ENCODE measurements at places on chromosomes 6 and 20.

- no peak for DNase-seq
Measured at GRCh38 chr6:131419702-131420101, 153.3 kb upstream of the ARG1 start.

- DNase-seq: no peak
Measured at GRCh38 chr20:31527266-31527665, 13.0 kb downstream of the HM13 start.

DNA sequence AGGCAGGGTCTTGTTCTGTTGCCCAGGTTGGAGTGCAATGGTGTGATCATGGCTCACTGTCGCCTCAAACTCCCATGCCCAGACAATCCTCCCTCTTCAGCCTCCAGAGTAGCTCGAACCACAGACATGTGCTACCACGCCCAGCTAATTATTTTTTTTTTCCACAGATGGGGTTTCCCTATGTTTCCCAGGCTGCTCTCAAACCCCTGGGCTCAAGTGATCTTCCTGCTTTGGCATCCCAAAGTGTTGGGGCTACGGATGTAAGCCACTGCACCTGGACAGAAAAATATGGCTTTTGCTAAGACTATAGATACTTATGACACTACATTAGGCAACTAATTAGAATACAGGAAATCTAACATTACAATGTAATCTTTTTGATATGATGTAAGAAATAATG, 17.9 kb downstream of the RNF24 start:
- no peak for DNase-seq

DNA sequence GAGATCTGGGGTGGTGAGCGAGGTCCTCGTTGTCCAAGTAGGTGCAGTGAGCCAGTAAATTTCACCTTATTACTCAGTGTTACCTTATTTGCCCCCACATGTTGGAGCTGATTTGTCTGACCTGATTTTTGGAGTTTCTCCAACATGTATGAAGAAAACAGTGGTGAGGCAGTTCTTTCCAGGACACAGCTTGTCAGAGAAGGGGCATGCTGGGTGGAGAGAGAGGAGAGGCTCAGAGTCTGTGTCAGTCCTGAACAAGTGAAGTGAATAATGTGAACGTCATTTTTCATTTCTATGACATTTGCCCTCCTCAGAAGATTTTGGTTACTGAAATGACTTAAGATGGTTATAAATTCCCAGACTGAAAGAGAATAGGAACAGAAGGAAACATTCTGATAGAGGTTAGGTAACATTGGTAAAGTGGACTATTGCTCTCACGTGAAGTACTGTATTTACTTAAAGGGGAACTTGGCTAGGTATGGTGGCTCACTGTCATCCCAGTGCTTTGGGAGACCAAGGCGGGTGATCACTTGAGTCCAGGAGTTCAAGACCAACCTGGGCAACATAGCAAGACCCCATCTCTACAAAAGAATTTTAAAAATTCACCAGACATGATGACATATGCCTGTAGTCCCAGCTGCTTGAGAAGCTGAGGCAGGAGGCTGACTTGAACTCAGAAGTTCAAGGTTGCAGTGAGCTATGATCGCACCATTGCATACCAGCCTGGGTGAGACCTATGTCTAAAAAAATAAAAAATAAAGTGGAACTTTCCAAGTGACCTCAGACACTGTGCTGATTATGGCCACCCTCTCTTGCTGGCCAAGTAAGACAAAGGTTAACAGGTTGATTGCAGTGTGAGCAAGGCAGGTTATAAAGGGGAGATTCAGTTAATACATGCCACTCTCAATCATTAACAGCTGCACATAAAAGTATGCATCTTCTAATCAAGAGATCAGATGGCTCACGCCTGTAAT, 184.3 kb downstream of the EDN1 start:
- no peak for DNase-seq

DNA sequence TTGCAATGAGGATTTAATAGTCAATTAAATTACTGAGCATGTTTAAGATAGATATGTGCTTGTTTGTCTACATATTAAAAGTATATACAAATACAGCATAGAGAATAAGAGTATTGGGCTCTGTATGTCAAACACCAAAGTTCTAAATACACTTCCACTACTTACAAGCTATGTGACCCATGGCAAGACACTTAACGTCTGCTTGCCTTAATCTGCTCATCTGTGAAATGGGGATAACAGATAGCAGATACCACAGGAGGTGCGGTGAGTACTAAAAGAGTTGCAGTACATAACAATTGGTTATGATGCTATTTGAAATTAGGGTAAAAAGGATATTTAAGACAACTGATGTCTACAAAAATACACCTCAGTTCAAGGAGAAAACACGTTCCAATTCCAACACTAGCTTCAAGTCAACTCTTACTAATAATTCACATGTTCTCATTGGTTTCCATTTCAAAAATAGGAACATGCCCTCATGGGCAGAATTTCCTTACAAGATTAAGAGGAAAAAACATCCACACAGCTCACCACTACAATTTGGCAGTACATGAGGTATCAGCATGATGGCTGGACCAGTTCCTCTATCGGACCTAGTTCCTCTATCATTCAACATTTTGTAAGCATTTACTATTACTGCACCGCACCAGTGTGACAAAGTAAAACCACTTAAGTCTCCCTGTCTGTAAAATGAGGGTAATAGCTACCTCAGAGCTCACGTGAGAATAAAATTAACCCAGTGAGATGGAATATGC, 101.1 kb downstream of the SMLR1 start:
- DNase-seq: no peak

DNA sequence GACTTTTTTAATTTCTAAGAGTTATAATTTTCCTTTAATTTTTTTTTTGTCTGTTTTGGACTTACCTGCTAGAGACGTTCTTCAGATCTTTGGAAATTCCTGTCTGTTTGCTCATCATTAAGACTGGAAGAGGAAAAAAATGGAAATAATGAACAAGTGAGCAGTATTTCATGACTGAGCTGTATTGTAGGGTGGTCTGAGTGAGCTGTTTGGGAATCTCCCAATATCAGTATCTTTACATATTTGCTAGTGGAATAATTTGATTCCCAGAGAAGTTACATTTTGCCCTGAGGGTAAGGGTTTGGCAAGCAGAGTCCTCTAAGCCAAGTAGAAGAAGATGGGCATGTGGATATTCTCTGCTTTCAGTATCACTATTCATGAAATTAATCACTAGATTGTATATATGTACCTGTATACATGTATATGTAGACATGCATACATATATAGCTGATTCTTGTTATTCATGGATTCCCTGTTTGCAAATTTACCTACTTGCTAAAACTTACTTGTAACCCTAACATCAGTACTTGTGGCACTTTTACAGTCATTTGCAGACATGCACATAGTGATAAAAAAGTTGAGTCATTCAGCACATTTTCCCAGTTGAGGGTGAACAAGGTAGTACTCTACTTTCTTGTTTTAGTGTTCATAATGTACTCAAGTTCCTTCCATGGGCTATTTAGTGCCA, 13.5 kb downstream of the ZC2HC1B start:
- DNase-seq: no peak

- no peak for DNase-seq
Measured at GRCh38 chr6:149277621-149278020, 39.9 kb upstream of the TAB2 start.

DNA sequence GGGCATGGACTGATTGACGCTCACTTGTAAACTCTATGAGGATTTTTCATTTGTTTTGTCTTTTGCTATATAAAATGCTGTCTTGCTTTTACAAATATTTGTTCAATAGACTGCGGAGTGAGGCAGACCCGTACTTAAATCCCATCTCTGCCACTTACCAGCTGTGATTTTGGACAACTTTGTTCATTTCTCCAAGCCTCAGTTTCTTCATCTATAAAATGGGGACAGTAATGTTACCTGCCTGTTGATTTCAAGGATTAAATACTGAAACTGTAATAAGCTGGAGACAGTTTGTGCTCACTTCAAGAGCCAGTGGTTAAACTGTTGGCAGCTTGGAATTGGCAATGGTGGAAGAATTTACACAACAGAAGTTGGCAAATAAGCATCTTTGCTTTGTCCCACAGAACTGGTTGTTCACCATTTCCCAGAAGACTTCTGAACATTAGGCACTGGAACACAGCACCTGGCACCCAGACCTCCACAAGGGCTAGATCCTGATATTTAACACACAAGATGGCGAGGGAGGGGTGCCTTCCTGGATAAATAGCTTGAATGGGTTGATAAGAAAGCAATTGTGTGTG, 479.2 kb downstream of the QKI start:
- DNase-seq: no peak

DNA sequence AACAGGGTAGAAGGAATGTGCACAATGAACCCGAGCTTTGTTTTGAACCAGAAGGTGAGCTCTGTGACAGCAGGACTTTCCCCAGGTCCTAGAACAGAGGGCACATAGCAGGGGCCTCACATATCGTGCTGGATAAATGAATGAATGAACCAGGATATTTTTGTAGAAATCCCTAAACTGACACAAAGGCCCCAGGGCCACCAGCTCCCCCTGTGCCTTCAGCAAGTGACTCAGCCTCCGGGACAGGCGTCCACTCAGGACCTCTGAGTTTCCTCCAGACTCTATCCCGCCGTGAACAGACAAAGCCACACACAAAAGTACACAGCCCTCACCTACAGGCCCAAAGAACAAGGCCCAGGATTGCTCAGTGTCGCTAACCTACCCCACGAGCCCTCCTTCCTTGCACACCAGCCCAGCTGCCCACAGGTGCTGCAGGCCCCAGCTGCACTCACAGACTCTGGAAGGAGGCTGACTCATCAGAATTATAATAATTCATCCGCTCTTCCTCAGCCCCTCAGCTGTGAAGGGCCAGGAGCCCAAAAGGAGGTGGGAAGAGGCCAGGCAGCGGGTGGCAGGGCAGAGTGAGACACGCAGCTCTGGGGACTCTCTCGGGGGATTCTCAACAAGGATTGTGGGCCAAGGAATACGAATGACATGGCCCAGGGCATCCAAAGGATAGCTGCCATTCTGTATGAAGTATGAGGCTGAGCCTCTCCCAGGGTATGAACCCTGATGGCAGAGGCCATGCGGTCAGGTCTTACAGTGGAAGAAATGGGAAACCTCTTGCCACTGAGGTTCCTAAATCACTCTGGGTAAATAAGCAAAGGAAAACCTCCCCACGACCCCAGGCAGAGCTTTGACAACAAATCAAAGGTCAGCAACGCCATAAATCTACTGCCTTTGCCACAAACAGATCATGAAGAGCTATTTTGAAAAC, 40.9 kb downstream of the SUMO4 start:
- no peak for DNase-seq

DNA sequence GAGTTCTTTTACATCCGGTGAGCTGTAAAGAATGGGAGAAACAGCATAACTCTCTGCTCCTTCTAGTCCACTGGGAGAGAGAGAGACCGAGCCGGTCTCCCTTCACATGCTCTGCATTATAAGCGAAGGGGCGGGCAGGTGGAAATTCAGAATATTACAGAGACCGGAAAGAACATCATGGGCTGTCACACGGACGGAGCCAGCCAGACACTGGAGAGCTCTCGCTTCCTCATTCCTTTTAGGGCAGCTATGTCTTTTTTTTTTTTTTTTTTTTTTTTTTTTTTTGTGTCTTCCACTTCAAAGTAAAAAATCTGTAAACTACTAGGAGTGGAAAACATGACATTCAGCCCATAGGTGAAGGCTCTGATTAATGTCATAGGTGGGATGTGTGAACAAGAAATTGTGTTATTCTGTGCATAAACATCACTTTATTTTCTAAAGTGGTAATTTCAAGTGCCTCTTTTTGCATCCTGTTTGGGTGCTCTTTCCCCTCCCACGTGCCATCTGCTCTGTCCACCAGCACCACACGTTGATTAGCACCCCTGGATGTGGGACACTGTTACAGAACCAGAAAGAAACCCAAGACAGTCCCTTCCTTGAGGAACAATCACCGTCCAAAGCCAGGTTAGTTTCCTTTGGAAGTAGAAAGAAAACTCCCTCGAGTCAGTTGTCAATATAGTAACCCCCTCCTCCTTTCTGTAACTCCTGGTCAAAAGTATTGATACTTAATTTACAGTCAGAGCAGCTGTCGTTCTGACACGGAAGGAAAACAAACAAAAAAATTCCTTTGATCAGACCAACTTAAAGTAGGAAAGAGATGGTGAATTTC, at the start of gene TAGAP:
TSS of gene TAGAP (minus strand) at position 93 of the 829 bp plus-strand sequence. CDS start 845 bp downstream, outside the sequence.
- peak; percentile 74 for DNase-seq

DNA sequence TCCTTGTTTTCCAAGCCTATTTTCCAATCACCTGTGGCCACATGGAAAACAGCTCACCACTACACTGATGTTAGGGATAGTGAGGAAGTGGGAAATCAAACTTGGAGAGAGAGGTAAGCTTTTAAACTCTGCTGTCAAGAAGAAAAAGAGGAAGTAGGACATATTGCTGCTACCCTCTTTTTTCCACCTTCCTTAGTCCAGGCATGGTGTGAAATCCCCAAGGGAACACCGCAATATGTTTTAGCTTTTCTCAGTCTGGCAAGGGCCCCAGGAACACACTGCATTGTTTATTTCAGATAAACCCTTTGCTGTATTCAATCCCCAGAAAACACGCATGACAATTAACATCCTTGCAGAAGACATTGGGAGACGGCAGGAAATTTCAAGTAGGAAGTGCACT, 61.3 kb downstream of the HS3ST5 start:
- DNase-seq: no peak

- DNase-seq: no peak
Measured at GRCh38 chr6:129662406-129662766, 47.6 kb downstream of the ARHGAP18 start.

- DNase-seq: no peak
Measured at GRCh38 chr6:6509284-6509683, 79.2 kb upstream of the LY86 start.

DNA sequence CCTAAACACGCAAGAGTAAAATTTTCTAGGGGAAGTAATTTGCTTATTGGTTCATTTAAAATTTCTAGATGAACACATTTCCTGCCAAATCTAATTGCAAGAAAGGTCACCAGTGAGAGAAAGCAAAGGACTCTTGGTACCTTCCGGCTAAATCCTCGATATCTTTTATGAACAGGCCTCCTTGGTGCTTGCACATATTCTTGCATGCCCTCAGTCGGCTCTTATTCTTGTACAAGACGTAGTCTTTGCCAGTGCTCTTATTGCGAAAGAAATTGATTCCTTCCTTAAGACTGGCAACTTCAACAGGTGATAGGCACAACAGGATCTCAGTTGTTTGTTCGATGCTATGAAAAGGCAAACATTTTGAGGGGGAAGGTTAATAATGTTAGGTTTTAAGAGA, 141.7 kb upstream of the CARMIL1 start:
- DNase-seq: no peak
